ENCODE measurements at places on chromosomes 5 and 9.

- DNase-seq = no peak
Observed at GRCh38 chr9:128845186-128845931, 15.8 kb upstream of the SPOUT1 start.

GRCh38 chr9:121121582-121122087, 46.9 kb downstream of the CNTRL start:
- DNase-seq = peak; percentile 92

GRCh38 chr5:75640395-75640794, 29.1 kb downstream of the ANKDD1B start:
- DNase-seq = no peak

- no peak for DNase-seq
Observed at GRCh38 chr5:94698197-94698596, 79.7 kb downstream of the SLF1 start.

GRCh38 chr5:23440703-23441102, 66.7 kb upstream of the PRDM9 start:
- no peak for DNase-seq

DNA sequence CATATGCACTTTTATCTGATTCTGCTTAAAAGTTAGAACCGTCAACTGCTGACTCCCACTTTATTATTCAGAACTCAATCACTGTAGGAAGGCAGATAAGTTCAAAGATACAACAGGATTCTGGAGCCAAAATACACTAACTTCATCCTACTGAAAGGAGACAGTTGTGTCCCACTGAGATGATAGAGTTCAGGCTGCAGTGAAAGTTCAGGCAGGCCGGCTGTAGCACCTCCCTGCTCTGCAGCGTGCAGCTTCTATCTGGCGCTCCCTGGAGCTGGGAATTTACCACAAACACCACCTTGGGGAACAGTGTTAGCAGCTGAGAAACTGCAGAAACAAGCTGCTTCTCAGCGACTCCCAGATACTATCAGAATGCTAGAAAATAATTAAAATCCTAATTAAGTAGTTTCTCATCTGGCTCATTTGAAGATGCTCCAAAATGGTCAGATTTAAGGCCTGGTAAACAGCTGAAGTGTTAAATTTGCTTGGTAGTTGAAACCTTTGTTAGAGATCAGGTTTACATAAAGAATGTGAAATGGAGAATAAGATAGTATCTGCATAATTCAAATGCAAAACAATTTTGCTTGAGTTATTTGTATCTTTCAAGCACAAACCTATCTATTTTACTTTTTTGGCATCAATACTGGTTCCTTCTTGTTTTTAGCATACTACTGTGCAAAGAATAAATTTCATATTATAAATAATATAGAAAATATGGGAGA, 52.3 kb upstream of the CNTLN start:
- no peak for DNase-seq

DNA sequence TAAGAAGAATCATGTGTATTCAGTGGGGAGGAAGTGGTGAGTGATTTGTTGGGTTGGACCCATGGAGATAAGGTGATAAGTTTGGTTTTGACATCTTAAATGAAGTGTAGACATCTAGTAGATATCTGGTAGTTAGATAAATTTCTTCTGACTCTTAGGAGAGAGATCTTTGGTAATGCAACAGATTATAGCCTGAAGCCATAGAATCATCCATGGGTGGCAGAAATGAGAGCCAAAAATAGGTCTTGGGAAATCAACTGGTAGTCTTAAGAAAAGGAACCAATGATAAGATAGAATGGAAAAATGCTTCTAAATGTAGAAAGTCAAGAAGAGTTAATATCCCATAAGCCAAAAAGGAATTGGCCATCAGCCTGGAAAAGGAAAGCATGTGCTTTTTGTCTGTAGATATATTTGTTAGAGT, 532.7 kb upstream of the GRAMD2B start:
- no peak for DNase-seq

GRCh38 chr9:96022445-96023051, 147.1 kb downstream of the ERCC6L2 start:
- DNase-seq = no peak

DNA sequence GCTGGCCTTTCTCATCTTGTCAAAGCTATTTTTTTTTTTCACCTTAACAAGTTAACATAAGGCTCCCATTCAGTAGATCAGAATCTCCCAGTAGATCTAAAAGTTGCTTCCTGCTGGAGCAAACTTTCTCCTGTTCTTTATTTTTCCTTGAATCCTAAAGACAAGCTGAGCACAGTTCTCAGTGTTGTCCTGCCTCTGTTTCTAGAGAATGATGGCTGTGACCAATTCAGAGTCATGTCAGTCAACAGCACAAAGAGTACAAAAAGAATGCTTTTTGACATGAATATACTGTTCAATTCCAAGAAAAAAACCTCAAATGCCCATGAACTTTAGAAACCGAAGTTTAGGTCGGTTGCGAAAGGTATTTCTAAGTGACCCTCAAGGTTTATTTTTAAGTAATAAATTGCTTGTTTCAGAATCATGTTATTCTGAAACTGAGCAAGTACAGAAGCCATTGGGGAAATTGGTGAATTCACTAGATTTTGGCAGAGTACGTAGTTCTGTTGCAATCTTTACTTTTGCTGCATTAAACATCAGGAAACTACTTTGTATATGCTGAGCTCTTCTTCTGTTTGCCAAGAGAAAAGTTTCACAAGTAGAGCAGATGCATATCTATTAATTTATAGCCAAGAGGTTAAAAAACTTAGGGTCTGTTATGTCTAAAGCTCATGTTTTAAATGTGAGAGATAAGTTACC, 161.7 kb upstream of the RPS23 start:
- DNase-seq = no peak

DNA sequence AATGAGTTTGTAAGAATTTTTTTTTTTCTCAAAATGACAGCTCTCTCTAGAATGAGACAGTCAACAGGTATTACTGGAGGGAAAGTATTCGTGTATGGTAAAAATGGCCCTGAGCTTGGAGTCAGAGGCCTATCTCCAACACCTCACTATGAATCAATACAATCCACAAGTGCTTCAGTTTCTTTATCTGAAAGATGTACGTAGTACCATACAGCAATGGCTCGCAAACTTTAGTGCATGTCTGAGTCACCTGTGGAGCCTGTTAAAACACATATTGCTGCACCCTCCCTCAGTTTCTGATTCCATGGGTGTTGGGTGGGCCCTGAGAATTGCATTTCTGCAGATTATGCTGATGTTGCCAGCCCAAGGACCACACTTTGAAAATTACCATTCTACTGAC, 44.6 kb downstream of the DMRT2 start:
- DNase-seq = no peak

- DNase-seq = no peak
Observed at GRCh38 chr5:151154931-151155774, 2.4 kb downstream of the ANXA6 start.

GRCh38 chr9:122463828-122464632, 13.7 kb downstream of the OR1J1 start:
- DNase-seq = no peak

DNA sequence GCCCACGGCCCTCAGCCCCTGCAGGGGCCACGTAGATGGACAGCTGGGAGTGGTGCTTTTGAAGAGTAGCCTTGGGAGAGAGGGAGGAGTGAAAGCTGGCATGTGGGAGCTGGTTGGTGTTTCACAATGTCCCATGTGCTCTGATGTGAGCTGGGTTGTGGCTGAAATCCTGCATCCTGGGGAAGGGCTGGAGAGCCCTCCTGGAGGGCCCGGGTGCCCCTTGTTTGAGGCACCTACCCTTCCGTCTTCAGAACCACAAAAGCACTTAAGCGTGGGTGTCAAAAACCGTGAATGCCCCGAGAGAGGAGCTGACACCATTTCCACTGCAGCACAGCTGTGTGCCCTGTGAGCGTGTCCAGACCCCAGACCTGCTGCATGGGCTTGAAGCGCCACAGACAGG, 199.1 kb upstream of the ZNF618 start:
- no peak for DNase-seq

- peak; percentile 74 for DNase-seq
Observed at GRCh38 chr5:95892784-95893354, 68.8 kb downstream of the ELL2 start.

DNA sequence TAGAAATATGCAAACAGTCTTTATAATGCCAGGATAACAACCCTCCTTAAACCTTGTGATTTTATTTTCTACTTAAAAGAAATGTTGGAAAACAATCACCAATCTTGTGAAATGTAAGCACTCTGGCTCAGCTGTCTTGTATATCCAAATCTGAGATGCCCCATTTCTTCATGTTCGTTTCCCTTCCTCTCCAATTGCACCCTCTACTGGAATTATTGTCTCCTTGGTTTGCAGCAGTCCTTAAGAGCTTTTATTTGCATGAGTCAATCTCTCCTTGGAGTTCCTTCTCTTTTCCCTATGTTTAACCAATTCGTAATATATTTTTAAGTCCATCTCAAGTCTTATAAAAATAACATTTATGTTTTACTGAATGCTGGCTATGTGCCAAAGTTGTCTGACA, 362.0 kb upstream of the CDH10 start:
- no peak for DNase-seq

DNA sequence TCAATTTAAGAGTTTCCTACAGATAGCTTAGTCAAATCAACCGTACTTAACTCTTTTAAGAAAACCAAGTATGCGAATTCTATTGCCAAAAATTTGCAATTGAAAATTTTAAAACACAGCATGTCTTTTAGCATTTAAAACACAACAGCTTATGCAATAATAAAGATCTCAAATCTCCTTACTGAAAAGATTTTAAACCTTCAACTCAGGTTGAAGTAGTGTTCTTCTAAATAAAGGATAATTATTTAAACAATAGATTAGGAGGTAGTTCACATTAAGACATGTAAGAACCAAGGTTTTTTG, 5.5 kb downstream of the NR3C1 start:
- DNase-seq = no peak

- no peak for DNase-seq
Observed at GRCh38 chr5:76670508-76670907, 45.4 kb upstream of the F2R start.

DNA sequence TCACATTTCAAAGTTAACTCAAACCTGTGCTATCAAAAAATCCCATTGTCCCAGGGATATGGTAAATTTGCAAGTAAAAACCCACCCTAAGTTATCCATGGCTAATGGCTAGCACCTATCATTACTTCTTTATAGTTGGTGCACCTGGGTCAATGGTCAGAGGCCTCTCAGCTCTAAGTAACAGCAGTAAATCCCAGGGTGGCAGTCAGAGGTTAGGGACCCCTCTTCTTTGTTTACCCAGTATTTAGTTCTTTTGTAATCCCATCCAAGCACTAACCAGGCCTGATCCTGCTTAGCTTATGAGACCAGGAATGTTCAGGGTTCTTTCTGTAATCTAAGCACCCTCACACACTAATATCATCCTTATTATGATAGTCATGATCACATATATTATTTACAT, 52.1 kb upstream of the WWC1 start:
- no peak for DNase-seq

GRCh38 chr5:170791325-170791954, 7.9 kb downstream of the GABRP start:
- peak; percentile 84 for DNase-seq

- DNase-seq = no peak
Observed at GRCh38 chr5:151676719-151677118, 10.0 kb downstream of the SPARC start.

GRCh38 chr5:64836190-64836755, 67.5 kb downstream of the CWC27 start:
- DNase-seq = no peak

DNA sequence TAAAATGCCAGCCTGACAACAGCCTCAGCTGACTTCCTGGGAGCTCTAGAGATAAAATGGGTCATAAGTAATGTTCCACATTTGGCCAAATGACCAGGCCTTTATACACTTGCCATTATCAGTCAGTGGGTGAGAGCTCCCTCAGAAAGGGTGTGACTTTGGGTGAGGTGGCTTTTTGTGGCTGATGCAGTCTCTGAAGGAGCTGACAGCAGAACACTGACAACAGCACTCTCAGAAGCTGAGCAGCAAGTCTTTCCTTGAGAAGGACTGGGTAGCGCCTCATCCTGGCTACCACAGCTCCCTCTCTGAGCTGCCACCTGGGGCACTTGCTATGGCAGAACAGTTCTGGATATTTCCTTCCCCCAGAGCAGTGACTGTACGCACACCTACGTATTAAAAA, 22.0 kb upstream of the GNAQ start:
- no peak for DNase-seq

GRCh38 chr5:155700333-155700732, 626.6 kb upstream of the SGCD start:
- no peak for DNase-seq

DNA sequence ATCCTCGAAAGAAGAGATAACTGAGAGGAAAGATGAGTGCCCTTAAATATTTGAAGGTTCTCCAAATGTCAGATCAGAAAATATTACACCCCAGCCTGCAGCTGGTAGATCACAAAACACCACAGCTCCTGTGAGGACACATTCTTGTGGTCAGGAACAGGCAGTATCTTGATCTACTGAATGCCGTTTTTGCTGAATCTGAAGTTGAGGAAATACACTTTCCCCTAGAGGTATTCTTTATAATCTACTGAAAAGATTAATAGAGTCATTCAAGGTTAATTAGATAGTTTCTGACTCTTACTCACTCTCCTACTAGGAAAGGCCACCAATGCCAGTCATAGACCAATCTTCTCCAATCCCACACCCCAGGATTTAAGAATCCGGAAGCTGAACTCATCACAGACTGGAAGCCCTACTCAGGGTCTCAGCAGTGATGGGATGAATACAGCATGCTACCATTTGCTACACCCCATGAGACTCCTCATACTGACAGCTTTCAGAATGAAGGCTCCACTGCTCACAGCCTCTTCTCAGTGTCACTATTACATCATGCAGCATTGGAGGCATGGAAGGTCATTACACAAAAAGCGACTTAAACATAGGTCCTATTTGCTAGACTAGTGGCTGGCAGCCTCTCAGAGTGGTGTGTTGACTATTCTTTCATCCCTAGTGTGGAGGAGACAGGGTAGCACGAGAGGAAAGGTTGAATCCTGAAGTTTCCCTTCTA, 143.9 kb upstream of the SLC1A3 start:
- no peak for DNase-seq

DNA sequence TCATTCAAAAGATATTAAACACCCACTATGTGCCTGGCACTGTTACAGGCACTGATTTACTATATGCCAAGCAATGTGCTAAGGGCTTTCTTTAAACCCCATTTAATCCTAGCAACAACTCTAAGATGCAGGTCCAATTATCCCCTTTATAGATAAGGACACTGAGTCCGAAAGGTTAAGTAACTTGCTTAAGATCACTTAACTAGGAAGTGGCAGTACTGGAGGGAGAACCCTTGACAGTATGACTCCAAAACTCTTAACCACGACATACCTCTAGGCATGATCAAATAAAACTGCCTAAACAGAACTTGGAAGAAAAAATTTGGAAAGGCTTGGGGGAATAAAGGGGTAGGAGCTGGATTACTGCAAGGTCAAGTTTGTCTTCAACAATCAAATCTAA, 1.7 kb downstream of the RAB14 start:
- no peak for DNase-seq

DNA sequence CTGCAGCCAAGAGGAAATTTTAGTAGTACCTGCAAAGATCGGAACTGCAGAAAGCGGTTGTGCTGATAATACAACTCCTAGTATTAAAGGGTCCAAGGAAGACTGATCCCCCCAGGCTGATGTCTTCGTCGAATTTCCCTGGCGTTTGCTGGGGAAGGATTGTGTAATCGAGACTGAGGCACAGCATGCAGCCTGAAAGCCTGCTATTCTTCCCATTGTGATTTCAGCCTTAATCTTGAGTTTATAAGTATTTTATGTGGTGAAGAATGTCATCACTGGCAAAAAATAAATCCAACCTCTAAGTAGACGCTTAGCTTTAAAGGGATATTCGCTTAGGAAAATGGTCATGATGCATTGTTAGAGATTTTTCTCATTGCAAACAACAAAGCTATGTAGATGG, 21.3 kb upstream of the LMX1B start:
- DNase-seq = no peak

Measured in Calu3 (cell line).